ENCODE measurements at places on chromosomes 7 and 10. TPM values are rescaled to one million over a fixed set of nuclear protein-coding genes. Genes with fewer than 3 reads are reported as not detected.

CYP26C1 gene
- not detected for total RNA-seq

SDK1 gene
- 4.8 TPM for total RNA-seq

ANKRD7 gene
- total RNA-seq: not detected

SLC26A3 gene
- not detected for total RNA-seq

DNA sequence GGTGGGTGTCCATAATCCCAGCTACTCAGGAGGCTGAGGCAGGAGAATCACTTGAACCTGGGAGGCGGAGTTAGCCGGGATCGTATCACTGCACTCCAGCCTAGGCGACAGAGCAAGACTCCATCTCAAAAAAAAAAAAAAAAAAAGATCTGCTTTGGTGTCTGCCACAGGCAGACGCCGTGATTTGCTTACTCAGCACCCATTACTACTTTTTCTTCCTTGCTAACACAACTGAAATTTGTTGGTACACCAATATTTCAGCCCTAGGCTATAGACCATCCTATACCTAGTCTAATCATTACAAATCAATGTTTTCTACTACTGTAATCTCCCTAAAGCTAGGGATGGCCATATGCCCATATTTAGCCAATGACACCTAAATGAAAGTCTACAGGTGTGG is 53.5 kb upstream of the PARD3 start:
- no peak for DNase-seq
- no peaks in the 10 kb centered on the region for H3K27me3 ChIP-seq
- no peak overlapping the region for H3K27ac ChIP-seq
- H3K4me1 ChIP-seq: no peaks in the 10 kb centered on the region

DNA sequence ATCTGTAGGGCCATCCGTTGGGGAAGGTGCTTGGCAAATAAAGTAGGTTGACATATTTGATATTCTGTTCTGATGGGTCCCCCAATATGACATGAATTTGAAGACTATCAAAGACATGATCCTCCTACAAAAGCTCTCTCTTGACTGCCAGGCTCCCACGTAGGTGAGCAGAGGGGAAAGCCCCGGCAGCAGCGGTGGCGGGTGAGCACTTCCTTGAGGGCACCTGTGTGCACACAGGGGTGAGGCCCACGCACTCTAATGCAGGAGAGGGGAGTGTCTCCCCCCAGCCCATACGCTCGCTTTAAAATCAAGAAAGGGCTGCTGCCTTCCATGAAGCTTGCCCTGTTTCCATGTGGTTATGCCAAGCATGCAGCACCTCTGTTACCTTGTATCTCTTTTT is 100.4 kb downstream of the TAX1BP1 start:
- H3K27ac ChIP-seq: no peak overlapping the region
- no peak for DNase-seq
- no peak overlapping the region for H3K4me3 ChIP-seq
- no peaks in the 10 kb centered on the region for H3K4me1 ChIP-seq
- H3K27me3 ChIP-seq: no peaks in the 10 kb centered on the region

DNA sequence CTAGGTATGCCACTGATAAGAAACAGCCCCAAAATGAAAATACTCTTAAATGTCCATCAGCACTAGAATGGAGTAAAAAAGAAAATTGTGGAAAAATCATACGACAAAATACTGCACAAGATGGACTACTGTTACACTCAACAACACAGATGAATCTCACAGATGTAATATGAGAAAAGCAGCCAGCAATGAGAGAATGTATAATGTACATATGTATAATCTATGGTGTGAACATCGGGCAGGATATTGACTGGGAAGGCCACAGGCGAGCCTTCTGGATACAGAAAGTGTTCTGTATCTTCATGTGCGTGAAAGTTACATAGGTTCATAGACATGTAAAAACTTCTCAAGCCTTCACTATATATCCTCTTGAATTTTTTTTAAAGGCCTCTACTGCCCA is 212.6 kb downstream of the PARD3 start:
- H3K36me3 ChIP-seq: no peaks in the 10 kb centered on the region
- H3K27ac ChIP-seq: no peak overlapping the region
- no peak overlapping the region for H3K4me3 ChIP-seq
- H3K27me3 ChIP-seq: no peaks in the 10 kb centered on the region
- H3K4me1 ChIP-seq: 0 out of 2 replicates have a peak, but pooled peaks cover under 1% of the 10 kb centered on the region
- no peak for DNase-seq
